ENCODE measurements at places on chromosomes 13 and 19.

DNA sequence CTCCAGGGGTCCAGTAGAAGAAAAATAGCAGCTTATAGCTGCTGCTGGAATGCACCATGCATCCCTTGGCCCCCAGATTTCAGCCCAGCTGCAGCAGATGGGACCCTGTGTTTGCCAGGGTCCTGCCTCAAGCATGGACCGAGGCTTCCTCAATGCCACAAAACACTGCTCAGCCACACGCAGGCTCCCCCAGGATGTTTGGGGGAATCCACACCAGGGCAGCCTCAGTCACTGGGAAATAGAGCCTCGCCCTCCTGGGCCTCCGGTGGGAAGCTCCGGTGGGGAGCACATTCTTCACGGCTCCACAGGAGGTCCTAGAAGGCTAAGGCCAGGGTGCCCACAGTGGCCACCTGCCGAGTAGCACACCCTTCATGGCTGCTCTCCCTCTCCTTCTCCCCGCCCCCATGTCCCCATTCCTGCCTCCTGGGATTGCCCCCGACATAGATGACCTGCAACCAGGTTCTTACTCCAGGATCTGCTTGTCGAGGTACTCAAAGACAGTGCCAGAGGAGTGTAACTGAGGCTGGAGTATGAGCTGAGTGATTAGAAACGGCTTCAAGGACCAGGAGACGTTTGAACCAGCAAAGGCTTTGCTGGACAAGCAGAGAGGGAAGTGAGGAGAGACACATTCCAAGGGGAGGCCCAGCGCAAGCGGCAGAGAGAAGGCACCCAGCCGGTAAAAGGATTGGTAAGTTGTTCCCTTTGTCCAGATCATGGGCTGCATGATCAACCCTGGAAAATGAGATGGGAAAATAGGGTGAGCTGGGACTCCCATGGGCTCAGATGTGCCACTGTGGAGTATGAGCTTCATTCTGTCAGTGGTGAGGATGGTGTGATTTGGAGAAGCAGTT lies 110.7 kb upstream of the UQCRFS1 start:
- DNase-seq = no peak

DNA sequence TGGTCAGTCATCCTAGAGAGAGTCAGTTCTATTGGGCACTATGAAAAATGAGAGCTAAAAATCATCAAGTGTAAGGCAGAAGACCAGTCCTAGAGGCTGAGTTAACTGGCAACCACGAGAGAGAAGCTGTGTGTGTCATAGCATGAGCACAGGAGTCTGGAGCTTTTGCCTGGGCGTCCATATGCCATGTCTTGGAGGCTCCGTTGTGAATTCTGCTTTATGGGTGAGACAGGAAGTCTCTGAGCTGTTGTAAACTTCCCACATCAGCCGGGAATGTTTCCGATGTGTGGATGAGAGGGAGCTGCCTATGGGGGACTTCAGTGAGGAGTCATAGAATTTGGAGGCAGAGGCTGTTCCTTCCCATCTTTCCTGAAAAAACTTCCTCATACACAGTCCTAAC lies 120.0 kb downstream of the ITGBL1 start:
- no peak for DNase-seq

DNA sequence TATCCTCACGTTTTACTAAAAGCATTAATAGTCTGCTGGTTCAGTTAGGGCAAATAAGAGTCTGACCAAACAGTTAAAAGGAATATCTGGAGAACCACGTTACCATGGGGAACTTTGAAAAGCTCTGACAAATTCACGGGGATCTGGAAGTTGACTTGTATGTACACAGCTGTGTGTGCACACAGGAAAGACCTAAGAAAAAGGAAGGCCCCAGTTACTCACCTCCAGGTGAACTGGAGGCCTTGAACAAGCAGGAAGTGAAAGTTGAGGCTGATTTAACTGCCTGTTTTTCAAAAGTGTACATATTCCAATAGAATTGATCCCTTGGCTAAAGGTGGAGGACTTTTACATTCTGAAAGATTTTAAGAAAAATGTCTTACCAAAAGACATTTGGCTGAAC lies 1891.6 kb upstream of the PCDH20 start:
- DNase-seq = no peak

DNA sequence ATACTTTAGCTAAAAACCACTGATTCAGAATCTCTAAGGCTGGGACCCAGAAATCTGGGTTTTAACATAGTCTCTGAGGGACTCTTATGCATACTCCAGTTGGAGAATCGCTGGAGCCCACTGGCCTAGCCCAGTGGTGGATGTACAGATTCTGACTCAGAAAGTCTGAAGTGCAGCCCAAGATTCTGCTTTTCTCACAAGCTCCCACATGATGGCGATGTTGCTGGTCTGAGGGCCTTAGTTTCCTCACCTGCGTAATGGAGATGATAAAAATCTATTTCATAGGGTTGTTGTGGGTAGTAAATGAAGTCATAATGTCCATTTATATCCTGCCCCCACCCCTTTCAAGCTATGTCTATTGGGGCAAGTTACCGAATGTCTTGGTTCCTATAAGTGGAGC lies 7.7 kb upstream of the CDADC1 start:
- DNase-seq = peak; percentile 39

- no peak for DNase-seq
Observed at GRCh38 chr13:97885641-97886040, 67.8 kb upstream of the IPO5 start.

- no peak for DNase-seq
Observed at GRCh38 chr13:98994080-98994479, 16.2 kb upstream of the DOCK9 start.

GRCh38 chr19:29277102-29277501 lies 64.2 kb upstream of the UQCRFS1 start:
- DNase-seq = peak; percentile 29

DNA sequence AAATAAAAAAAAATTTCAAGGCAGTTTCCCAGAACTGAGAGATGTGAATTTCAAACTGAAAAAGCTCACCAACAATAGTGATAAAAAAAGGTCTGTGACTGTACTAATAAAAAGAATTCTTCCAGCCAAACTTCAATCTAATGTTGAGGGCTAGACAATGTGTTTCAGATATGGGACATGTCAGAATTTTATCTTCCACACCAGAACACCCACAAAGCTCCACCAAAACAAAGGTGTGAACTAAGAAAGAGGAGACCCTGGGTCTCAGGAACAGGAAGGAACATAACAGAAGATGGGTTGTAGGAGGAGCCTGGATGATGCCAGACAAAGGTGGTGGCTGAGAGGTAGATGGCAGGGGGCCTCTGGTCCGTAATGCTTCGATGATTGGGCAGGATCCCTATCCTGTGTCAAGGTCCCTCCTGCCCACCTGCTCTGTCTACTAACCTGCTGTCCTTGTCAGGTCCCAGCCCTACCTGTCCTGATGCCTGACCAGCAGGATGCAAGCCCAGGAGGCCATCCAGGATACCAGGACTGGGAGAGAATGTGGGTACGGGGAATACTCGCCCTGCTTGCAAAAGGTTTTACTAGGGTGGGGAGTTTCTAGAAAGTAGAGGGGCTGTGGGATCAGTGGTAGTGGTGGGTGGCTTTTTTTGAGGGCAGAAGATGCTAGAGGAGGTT lies 4.5 kb downstream of the MZF1 start:
- DNase-seq = no peak

DNA sequence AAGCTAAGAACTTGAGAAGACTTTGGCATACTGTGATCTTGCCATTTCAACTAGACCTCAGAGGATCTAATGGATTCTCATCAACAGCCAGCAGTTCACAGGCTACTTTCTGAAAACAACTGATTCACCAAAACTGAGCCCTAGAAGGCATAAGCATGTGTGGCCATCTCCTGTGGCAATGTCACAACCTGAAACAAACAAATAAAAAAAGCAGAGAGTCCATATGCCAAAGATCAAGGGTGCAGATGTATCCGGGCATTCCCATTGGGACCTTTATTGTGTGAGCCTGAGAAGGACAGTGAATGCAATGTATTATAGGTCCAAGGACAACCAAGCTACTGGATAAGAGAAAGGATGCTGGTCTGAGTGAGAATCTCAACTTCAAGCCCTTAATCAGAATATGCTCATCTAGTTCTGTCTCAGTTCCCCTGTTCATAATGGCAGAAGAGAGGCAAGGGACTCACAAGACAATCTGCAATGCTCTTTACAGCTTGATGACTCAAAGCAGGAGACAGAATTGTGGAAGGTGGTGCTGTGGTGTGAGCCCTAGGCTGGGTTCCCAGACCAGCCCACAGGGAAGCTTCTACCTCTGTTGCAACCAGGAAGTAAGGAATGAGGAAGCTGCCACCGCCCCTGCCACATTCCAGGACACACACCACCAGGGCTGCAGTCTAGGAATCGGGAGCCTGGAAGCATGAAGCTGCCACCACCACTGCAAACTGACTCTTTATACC lies 133.7 kb downstream of the RAP2A start:
- no peak for DNase-seq

DNA sequence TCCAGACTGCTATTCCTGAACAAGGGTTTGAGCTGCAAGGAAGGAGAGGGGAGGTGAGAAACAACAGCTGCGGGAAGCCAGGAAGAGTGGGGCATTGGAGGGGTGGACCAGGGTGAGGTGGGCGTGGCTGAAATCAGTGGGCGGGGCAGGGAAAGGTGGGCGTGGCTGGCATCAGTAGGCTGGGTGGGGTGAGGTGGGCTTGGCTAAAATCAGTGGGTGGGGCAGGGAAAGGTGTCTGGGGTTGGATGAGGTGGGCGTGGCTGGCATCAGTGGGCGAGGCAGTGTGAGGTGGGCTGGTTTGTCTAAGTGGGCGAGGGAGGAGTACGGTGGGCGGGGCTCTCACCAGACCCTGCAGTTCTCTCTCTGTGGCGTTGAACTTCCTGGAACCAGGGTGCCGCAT lies 87.6 kb downstream of the MUC16 start:
- DNase-seq = no peak

- no peak for DNase-seq
Observed at GRCh38 chr13:24226762-24227161, 66.2 kb downstream of the SPATA13 start.

GRCh38 chr13:59906413-59907049 lies 257.2 kb downstream of the DIAPH3 start:
- DNase-seq = no peak

- no peak for DNase-seq
Observed at GRCh38 chr13:24085662-24086061, 74.9 kb upstream of the SPATA13 start.

- no peak for DNase-seq
Observed at GRCh38 chr13:77377016-77377415, 50.1 kb upstream of the MYCBP2 start.

GRCh38 chr19:43331435-43332010 lies 22.0 kb upstream of the CD177 start:
- DNase-seq = no peak

DNA sequence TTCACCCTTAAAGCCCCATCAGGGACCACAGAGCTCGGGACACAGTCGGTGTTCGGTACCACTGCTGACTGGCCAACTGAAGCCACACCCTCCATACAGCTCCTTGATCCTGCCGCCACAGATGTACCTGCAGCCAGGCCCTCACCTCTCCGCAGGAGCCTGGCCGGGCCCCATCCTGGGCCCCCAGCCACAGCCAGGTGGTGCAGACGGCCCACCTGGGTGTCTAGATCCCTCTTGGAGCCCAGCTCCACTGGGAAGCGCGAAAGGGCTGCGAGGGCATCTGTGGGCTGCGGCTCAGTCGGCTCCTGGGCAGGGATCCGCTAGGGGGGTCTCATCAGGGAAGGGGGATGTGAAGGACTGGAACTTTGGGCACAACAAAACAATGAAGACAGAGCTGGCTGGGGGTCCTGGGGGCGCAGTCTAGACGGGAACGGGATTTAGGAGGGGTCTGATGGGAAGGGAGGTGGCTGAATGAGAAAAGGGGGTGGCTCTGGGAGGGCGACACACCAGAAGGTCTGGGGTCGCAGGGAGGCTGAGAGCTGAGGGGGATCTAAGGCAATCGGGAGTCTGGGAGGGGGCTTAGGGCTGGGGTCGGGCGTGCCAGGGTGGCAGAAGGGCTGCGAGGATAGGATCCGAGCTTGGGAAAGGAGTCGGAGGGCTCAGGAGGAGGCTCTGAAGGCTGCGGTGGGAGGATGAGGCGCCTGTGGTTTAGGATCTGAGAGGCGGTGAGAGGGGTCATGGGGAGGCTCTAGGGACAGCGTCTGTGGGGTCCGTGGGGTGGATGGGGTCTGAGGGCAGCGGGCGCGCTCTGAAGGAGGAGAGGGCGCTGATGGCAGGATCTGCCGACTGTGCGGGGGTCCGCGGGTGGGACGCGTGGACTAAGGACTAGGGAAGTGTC lies 15.8 kb downstream of the PRODH2 start:
- DNase-seq = no peak

DNA sequence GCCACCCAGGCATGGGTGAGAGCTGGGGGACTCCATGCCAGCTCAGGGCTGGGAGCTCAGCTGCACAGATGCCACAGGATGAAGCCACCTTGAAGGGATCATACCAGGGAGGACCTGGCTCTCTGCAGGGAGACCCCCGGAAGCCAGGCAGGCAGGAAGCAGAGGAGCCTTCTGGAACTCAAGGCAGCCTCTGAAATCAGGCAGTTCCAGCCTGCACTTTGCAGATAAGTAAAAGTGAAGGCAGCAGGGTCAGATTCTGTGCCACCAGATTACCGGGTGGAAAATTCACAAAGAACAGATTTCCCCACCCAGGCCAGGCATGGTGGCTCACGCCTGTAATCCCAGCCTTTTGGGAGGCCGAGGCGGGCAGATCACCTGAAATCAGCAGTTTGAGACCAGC lies 2.5 kb downstream of the TMEM259 start:
- DNase-seq = no peak

- no peak for DNase-seq
Observed at GRCh38 chr13:57992416-57992815, 360.9 kb downstream of the PCDH17 start.

- no peak for DNase-seq
Observed at GRCh38 chr13:51912091-51912490, 50.3 kb downstream of the CCDC70 start.

DNA sequence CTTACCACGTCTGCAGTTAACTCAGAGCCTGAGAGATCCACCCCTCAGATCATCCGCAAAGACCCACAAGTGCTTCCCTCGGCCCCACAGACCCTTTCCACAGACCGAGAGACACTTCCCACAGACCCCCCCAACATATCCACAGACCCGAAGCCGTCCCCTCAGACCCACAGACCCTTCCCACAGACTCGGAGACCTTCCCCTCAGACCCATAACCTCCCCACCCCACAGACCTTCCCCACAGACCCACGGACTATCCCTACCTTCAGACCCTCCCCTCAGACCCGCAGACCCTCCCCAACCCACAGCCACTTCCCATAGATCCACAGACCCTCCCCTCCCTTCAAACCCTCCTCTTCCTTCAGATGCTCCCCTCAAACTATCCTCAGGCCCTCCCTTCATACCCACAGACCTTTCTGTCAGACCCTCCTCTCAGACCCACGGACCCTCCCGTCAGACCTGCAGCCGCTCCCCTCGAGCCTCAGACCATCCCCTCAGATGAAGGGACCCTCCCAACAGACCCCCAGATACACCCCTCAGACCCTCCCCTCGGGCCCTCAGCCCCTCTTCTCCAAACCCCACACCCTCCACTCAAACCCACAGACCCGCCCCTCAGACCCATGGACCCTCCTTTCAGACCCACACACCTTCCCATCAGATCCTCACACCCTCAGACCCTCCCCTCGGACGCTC lies 20.1 kb upstream of the TFDP1 start:
- DNase-seq = no peak

DNA sequence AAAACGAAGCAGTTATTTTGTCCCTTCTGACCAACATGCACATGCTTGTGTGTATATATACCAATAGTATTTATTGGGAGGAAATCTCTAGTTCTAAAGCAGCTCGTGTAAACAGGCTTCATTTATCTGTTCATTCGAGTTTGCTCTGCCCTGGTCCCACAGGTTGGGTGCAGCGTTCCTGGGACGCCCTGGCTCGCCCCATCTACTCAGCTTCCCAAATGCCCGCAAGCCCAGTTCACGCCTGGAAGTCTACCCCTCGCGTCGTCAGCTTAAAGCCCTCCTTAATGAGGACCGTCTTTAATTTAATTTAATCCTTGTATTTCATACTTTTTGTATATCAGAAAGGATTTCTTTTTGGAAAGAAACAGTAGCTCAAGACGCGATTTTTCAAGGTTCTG lies 604 bp downstream of the THSD1 start:
- DNase-seq = no peak
